Central memory CD8-positive, alpha-beta T cell (primary cell): ENCODE measurements at places on chromosomes 1 and 21.

DNA sequence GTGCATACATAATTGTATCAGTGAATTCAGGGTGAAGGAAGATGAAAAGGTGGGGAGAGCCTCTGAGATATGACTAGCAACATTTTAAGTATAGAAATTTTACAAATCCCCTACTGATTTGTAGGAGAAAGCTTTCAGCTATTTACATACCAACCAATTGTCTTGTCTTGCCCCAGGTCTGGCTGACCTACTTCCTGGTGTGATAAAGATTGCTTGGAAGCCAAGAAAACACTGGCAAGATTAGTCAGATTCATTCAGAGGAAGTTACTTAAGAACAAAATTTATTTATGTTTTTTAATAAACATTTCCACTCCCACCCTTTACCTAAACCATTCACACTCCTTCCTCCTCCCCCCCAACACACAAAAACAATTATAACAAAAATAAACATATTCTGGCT is 17.5 kb downstream of the PTGS2 start:
- DNase-seq = no peak
- H3K36me3 ChIP-seq = no peaks in the 10 kb centered on the region
- no peak overlapping the region for H3K4me3 ChIP-seq
- no peak overlapping the region for H3K27ac ChIP-seq

- peaks cover 92% of the 10 kb centered on the region for H3K4me1 ChIP-seq
- peak overlapping the region; percentile 96 for H3K27ac ChIP-seq
- peak overlapping the region; percentile 78 for H3K4me3 ChIP-seq
- peaks cover 23% of the 10 kb centered on the region for H3K36me3 ChIP-seq
- DNase-seq = no peak
- H3K27me3 ChIP-seq = no peaks in the 10 kb centered on the region
Observed at GRCh38 chr1:117654493-117655219, 48.8 kb downstream of the TENT5C start.

DNA sequence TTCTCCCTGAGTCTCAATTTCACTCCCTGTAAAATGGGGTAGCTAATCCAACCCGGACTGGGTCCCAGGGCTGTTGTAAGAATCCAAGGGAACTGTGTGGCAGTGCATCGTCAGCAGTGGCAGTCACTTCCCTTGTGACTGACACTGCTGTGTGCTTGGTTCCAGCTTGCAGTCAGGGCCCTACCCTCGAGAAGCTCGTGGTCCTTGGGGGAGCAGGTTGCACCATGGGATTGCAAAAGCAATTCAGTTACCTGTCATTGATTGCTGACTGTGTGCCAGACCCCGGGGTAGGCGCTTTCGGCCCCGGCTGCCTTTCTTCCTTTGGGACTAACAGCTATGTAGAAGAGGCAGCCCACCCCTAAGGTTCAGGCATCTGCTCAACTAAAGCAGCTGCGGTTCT is 2.9 kb downstream of the PTPRF start:
- peaks cover 49% of the 10 kb centered on the region for H3K27me3 ChIP-seq
- H3K36me3 ChIP-seq = peaks cover 3% of the 10 kb centered on the region
- H3K4me1 ChIP-seq = peaks cover 23% of the 10 kb centered on the region
- H3K4me3 ChIP-seq = no peak overlapping the region
- H3K27ac ChIP-seq = no peak overlapping the region

- no peak for DNase-seq
- H3K36me3 ChIP-seq = peaks cover 1% of the 10 kb centered on the region
- H3K4me3 ChIP-seq = no peak overlapping the region
- peaks cover 47% of the 10 kb centered on the region for H3K27me3 ChIP-seq
- H3K4me1 ChIP-seq = peaks cover 7% of the 10 kb centered on the region
- peak overlapping the region; percentile 9 for H3K27ac ChIP-seq
Observed at GRCh38 chr1:931380-932172, 7.9 kb downstream of the SAMD11 start.

DNA sequence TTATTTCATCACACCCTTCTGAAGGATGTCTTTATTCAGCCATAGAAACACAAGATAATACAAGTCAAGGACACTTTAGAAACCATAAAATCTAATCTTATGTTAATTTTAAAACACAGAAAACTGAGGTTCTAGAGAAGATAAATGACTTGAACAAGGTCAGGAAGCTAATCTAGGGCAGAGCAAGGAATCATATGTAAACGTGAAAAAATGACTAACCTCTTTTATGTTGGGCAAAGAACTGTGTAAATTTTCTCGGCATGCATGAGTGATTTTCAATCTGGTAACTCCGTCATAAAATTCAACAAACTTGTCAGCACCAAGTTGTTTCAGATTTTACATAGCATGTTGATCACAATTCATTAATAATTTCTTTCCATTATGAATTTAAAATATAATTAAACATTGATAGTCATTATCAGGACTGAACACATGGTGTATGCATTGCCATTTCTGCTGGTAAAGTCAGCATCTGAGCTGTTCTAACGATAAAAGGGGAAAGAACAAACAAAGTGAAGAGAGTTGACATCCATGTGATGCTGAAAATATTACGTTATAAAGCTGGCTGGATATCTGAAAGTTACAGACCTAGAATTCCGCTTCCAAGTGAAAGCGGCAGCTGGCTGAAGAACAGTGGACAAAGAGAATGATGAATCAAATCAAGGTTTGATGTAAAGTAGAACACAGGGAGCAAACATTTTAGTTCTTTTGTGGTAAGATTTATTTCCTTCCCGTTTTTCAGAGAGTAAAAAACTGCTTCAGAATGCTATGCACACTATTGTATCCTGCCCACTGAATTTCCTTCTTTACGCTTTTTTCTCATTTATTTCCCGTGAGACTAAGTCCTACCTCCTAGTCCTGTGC is 1037.4 kb upstream of the TMPRSS15 start:
- no peaks in the 10 kb centered on the region for H3K27me3 ChIP-seq
- no peak for DNase-seq
- no peak overlapping the region for H3K4me3 ChIP-seq
- no peaks in the 10 kb centered on the region for H3K4me1 ChIP-seq

DNA sequence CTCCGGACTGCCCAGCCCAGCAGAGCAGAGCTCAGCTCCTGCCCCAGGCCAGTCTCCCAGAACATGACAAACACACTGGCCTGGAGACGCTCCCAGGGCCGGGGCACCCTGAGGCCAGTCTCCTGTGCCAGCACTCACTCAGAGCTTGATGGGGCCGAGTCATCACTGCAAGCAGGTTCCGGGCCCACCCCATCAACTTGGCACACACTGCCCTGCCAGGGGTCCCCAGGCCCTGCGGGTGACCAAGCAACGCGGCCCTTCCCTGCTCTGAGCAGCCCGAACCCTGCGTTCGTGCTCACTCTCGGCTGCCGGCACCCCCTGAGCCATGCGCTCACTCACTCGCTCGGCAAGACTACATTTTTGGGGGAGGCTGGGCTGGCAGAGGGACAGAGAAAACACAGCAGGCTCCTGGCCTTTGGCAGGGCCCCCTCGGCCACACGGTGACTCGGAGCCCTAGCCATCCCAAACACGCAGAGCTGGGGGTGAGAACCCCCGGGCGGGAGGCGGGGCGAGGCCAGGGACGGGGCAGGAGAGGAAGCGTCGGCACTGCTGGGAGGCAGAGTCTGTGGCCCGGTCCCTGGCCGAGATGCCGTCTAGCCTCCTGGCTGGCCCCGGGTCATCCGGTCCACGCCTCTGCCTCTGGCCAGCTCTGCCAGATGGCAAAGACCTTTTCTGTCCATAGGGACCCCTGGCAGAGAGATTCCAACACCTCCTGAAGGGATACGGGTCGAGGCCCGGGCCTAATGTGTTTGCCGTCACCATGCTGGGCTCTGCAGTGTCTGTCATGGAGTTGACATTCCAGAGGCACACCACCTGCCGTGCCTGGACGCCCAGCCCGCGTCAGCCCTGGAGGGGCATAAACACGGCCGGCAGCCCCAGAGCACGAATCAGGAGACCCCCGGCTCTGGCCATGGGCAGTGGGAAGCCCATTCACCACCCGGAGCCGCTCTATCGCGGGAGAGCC is 68.0 kb downstream of the MEGF6 start:
- H3K4me3 ChIP-seq = no peak overlapping the region
- DNase-seq = no peak
- no peaks in the 10 kb centered on the region for H3K36me3 ChIP-seq
- H3K27ac ChIP-seq = no peak overlapping the region

DNA sequence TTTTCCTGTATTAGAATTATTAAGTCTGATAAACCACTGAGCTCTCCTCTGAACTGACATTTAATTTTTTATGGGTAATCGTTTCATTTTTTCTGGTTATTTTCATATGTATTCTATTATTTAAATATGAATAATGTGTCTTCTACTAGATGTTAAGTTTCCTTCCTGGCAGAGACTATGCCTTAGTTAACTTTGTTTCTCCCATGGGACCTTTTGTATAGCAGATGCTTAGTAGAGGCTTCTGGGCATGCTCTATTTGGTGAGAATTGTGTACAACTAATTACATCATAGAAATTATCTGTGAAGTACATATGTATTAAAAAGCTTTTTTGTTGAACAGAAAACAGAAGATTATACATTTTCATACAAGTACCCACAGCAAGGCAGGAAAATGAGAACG is 23.4 kb downstream of the CTBS start:
- H3K27ac ChIP-seq = no peak overlapping the region
- H3K4me3 ChIP-seq = no peak overlapping the region
- peaks cover 5% of the 10 kb centered on the region for H3K36me3 ChIP-seq
- H3K4me1 ChIP-seq = no peaks in the 10 kb centered on the region
